ENCODE measurements at places on chromosomes 1 and 21.

DNA sequence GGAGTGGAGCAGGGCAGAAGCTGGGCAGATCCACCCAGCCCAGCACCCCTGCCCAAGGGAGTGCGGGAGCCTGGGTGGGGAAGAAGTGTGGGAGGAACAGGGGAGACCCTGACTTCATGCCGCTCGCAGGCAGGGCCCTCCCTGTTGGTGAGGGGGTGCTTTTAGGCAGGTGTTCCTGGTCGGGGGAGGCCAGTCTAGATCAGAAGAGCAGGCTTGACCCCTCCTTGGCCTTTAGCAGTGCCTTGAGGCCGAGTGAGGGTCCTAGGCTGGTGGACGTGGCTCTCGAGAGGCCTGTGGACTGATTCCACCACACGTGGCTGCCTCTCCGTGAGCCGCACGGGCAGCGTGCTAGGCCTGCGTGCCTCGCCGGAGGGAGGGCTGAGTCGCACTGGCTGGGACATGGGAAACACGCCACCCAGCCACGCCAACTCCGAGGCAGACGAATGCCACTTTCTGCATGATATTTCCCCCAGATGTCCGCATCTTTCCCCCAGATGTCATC is 19.4 kb upstream of the COL18A1 start:
- no peak for DNase-seq

DNA sequence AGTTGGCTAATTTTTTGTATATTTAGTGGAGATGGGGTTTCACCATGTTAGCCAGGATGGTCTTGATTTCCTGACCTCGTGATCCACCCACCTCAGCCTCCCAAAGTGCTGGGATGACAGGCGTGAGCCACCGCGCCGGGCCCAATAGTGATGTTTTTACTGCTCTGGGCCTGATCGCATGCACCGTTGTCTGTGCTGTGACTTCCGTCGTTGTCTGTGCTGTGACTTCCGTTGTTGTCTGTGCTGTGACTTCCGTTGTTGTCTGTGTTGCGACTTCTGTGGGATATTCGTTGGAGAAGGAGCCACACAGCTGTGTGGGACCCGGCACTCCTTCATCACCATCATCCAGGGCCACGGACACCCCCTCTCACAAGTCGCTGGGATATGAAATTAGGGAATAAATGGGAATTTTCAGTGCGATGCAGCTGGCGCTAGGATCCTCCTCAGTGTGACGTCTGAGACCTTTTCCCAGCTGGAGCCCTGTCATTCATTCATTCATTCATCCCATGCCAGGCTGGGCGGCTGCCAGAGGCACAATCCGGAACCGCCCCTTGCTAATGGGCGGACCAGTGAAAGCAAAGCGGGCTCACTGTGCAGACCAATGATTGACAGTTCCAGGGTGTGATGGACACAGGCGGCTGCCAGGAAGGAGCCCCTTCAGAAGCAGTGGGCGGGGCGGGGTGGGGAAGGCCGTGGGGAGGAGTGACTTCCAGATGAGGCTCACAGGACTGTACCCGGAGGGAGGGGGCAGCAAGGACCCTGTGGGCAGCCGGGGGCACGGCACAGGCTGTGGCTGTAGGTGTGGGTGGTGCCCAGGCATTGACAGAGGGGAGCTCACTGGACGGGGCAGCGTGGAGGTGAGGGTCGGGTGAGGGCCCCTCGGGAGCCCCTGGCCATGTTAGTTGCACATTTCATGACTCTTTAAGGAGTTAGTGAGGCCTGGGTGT is 48.9 kb downstream of the PRKCZ start:
- no peak for DNase-seq

- DNase-seq = no peak
These were observed 68.7 kb upstream of the KLHDC7A start for GRCh38 chr1:18411820-18412641.

DNA sequence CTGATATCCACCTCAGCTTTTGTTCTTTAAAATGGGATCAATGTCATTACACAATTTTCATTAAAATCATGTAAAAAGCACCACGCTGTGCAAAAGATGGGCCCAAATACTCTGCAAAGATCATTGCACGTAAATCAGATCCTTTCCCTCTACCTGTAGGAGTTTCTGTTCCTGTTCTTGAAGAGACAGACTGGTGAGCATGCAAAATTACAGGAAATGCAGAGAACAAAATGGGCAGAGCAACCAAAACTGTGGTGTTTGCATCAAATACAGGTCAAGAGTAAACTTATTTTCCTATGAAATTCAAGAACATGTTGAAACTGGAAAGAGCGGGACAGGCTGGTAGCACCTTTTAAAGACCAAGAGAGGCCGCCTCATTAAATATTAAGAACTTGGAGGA is 294.9 kb upstream of the ADGRL2 start:
- no peak for DNase-seq

DNA sequence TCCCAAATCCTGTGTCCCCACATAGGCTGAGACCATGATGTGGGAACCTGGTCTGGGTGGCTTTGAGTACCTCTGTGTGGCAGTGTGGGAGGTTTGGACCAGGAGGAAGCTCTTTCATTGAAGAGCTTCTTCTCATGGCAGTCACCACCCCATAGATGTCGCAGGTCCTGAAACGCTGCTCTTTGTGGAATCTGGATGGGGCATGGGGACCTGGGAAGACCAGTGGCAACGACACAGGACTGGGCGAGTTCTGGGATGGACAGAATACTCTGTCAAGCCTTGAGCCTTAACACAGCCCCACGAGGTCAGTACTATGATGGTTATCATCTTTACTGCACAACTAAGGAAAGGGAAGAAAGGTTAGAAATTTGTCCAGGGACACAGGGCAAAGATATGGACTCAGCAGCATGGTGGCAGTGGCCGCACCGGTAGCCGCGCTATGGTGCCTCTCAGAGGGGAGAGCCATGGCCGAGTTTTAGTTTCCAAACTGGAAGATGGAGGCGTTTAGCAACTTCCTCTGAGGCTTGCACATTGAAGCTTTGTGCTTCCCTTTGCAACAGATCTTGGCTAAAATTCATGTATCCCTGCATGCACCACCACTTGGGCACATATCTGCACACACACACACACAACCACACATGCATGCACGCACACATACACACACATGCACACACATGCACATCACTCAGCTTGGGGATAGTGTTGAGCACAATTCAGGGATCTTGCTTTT is 117.7 kb upstream of the C1orf174 start:
- no peak for DNase-seq

DNA sequence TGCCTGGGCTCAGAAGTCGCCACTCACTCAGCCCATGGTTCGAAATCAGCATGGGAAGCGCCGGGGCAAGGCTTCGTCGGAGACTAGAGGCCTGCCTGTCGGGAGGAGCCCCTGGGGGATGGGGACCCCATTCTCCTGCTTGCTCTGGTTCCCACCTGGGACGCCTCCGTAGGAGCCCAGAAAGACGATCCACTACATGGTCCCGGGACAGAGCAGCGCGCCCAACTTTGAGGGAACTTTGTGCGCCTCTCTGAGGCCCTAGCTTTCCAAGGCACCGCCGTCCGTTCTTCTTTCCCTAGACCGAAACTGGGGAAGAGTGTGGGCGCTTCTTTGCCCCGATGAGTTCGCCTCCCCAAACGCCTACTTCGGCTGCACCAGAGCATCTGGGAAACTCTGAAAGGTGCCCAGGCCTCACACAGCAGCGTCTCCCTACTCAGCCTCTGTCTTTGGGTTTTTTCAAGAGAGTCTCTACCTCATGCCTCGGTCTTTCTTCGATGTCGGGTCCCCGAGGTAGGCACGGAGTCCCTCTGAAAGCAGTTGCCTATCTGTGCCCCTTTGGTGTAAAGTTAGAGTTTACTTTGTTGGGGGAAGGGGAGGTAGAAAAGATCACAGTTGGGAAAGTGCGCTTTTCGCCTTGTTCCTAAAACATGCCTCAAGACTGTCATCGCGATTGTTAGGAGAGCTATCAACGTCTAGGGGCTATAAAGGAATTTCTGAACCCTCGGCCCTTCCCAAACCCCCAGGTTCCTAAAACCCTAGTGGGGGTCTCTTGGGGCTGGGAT is 14.0 kb downstream of the NR5A2 start:
- DNase-seq = peak; percentile 4

DNA sequence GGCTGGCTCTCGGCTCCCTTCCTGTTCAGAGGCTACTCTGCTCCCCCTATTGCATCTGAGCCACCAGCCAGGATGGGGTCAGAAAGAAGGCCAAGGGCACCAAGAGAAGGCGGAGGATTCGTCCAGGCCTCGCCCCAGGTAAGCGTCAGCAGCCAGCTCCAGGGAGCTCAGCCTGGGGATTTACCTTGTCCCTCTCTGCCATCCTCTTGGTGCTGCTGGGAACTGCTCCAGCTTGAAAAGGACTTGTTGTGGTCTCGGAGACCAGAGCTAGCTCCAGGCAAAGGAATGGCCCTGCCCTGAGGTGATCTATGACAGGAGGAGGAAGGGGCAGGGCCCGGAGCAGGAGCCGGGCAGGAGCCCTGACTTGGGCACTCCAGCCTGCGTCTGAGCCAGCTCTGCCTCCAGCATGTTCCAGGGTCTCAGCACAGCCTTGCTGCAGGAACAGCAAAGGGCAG is 113.7 kb upstream of the IFFO2 start:
- DNase-seq = no peak

GRCh38 chr21:45338311-45339017 is 50.8 kb upstream of the POFUT2 start:
- DNase-seq = no peak

DNA sequence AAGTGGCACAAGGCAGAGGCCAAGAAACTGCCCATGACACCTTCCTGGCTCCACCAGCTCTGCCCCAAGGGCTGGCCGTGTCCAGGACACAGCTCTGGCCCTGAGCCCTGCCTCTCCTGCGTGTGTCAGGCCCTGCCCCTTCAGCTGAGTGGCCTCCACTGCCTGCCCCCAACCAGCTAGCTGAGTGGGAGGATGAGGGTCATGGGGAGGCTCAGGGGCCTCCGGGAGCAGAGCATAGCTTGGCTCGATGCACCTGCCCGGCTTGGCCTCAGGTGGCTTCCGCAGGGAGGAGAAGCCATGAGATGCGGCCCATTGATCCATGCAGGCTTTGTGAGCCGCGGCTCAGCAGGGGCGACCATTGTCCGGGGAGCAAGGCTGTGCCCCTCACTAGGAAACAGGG is 108.7 kb upstream of the TTC34 start:
- no peak for DNase-seq

DNA sequence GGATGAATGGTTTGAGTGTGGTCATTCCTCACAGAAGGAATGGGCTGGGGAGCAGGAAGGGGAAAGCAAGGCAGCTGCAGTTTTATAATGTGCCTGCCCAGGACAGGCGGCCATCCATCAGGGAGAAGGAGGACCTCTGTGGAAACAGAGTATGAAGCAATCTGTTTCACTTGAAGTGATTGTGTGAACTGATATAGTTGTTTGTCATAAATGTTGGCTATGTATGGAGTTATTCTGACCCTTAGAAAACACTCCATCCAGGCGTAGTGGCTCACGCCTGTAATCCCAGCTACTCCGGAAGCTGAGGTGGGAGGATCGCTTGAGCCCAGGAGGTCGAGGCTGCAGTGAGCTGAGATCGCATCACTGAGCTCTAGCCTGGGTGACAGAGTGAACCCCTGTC is 46.5 kb downstream of the NENF start:
- no peak for DNase-seq

- DNase-seq = no peak
These were observed 111.1 kb downstream of the COP1 start for GRCh38 chr1:176096015-176096414.

DNA sequence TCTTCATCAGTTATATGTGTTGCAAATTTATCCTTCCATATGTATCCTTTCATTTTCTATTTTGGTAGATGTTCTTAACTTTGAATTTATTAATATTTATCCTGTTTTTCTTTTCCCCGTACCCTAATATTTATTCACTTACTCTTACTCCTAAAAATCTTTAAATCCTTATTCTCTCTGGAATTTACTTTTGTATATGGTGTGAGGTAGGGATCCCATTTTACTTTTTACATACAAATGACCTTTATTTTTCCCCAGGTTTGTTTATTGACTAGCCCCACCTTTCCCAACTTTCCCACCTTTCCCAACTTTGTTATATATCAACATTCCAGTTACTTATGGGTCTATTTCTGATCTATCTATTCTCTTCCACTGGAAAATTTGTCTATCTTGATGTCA is 21.7 kb upstream of the ADAR start:
- DNase-seq = no peak

DNA sequence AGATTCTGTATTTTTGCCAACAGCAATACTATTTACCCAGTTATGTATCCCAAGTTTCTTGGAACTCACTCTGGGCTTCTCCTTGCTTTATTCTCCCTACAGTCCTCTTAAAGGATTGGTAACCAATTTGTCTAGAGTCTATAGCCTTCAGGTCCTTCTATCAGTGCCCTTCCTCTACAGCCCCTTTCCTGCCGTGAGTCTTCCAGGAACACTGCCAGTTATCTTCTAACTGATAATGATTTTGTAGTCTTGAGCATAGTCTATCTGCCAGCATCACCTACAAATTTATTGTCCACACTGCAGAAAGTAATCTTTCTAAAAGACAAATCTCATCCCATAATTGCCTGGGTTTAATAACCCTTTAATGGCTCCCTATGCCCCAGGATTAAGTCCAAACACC is 8.2 kb downstream of the LRRC8B start:
- DNase-seq = no peak

GRCh38 chr1:81155131-81155530 is 645.6 kb upstream of the ADGRL2 start:
- no peak for DNase-seq

GRCh38 chr1:205328476-205328875 is 6.9 kb upstream of the NUAK2 start:
- DNase-seq = no peak

DNA sequence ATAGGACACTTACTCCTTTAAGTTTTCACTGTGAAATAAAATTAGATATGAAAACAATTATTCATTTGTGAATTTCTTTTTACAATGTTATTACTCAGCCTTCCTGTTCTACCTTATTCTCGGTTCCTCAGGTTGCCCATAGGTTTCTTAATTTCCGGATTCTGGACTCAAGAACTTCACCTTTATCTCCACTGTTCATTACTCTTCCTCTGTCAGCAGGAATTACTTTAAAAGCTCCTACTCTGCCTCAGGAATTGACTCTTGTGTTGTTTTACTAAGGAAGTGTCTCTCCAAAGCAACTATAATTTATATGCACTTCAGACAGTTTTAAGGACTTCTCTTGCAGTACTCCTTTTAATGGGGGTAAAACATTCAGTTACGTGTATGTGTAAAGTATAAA is 123.8 kb downstream of the OSBPL9 start:
- DNase-seq = no peak

DNA sequence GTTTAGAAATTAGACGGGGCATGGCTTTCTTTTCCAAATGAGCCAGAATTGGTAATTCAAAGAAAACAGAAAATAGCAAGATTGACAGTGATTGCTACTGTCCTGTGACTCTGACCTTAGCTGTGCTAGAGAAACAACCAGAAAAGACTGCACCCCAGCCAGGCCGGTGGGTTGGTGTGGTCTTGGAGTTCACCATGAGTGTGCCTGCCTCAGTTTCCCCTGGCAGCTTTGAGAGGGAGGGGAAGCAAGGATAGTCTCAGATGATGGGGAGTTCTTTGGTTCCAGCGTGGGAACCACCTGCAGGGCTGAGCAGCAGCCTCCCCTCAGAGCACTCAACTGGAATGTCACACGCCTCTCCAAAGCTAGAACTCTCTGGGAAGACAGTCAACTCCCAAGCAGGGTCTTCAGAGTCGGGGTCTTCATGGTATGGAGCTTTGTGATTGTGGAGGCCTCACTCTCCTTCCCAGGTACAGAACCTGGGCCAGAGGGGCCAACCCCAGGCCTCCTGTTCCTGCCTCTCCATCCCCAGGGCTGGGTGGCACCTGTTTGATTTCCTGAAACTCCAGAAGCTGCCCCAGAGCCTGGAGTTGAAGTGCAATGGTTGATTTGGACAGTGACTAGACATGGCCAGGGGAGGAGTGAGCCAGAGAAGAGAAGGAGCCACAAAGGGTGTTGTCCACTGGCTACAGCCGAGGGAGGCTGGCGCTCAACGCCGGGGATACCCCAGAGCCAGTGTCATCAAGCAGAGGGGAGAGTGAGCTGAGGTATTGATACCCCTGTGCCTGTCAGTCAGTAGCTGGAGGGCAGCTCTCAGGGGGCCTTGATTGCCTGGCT is 35.7 kb downstream of the SIM2 start:
- no peak for DNase-seq

All from suppressor macrophage (primary cell).